Ammon's horn (tissue), 1 donor: ENCODE measurements at places on chromosomes 16 and 17.

DNA sequence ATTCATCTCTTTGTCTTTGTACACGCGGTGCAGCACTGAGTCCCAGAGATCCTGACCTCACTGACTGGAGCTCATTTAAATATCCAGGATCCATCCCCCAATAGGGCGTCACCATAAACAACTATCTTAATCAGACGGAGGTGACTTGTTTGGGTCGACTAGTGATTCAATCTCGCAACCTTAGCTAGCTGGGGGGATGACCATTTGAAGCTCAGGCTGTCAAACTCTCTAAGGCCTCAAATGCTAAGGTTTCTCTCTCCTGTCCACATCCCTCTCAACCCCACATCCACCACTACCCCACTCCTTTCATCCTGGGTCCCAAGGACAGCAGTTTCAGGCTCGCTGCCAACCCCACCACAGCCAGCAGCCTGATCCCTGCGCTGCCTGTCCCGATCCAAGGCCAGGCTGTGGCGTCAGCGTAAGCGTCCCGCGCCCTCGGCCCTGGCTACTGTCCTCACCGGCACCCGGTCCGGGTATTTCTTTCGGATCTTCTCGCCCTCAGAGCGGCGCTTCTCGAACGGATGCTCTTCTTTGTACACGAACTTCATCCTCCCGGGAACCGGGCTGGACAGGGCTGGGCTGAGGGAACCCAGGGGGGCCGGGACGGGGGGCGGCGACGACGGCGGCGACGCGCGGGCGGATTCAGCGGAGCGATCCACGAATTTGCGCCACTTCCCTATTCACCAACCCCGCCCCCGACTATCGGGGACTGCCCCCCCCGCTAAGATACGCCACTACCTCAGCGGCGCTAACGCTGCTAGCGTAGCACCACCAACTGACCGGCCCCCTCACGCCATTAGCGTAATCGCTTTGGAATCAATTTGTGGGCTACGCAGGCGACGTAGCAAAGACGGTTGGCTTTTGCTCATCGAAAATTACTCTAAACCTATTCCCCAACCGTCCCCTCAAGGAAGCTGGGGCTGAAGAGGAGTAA is at the start of gene GABARAP:
GABARAP (minus strand) TSS at position 667 of the 934 bp plus-strand sequence; CDS start at position 548, 119 bp downstream.
- DNase-seq = peak; percentile 97

GRCh38 chr17:77819497-77819896 is 139.0 kb upstream of the TNRC6C start:
- no peak for DNase-seq

GRCh38 chr16:14070555-14070876 is 603 bp upstream of the MRTFB start:
- no peak for DNase-seq

DNA sequence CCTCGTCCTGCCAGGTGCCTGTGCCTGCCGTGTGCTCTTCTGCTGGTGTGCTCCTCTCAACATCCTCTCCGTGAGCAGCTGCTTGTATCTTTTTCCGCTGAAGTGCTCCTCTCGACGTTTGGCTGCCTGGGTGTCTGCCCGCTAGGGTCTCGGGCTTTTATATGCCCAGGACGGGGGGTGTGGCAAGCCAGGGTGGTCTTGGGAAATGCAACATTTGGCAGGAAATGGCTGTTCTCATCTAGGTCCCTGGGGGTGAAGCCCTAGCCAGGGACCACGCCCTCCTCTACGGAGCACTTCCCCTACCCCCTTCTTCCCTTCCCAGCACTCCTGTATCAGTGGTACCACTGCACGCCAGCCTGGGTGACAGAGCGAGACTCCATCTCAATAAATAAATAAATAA is 49.4 kb downstream of the IQCK start:
- no peak for DNase-seq

GRCh38 chr16:57635266-57636097 is 7.1 kb downstream of the ADGRG1 start:
- no peak for DNase-seq

GRCh38 chr17:64213995-64214811 is 48.9 kb downstream of the TEX2 start:
- no peak for DNase-seq

DNA sequence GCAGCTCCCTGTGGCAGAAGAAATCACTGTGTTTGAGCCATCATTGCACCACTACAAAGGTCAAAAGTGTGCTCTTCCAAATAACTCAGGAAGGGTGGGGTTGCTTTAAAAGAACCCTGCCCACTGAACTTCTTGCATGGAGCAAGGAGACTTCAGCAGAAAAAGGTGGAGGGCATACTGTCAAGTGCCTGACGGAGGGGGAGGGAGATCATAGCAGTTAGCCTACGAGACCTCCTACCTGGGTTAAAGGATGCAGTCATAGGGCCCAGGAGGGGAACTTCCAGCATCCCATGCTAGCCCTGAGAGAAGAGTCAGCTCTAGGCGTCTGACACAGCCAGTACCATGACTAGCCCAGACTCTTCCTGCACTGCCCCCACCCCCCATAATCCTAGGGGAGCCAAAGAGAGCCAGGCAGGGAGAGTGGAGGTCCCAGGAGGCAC is 45.3 kb upstream of the MSI2 start:
- no peak for DNase-seq

DNA sequence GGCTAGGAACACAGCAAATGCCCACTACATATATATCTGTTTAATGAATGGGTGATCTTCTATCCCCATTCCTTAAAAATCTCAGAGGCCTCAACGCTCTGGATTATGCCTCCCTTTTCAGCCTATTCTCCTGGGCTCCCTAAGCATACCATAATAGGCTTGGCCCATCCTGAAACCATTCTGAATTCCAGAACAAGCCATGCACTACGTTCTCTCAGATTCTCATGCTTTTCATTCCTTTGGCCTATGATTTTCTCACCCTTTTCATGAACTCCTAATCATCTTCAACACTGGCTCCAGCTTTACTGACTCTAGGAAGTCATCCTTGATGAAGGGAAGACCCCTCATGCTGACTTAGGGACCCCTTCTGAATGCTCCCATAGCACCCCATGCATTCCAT is 71.1 kb downstream of the RPGRIP1L start:
- DNase-seq = no peak

DNA sequence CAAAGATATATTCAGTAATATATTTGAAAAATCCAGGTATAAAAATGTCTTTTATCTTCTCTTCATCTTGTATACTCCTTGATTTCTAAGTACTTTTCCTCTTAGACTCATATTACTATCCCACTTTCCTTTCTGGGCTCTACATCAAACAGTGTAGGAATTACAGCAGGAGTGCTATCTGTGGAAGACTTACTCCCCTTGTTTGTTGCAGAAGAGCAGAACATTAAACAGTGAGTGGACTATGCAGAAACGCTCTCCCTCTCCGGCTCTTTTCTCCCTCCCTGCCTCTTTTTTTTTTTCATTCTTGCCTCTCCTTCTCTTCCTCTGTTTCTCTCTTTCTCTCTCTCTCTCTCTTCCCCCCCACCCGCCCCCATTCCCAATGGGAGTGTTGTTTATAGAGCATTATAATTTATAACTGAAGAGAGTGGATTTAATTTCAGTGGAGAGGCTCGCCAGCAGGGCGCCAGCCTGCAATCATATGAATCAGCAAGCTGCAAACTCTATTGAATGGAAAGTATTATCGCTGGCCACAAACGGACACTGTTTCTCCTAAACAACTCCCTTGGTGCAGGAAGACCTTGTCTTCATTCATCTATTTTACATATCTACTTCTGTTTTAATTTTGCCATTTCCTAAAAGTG is 242.3 kb upstream of the TBX2 start:
- peak; percentile 72 for DNase-seq

- peak; percentile 29 for DNase-seq
Observed at GRCh38 chr16:56643080-56643778, 4.8 kb downstream of the MT1A start.

- no peak for DNase-seq
Observed at GRCh38 chr16:47568351-47568750, 107.2 kb downstream of the PHKB start.

DNA sequence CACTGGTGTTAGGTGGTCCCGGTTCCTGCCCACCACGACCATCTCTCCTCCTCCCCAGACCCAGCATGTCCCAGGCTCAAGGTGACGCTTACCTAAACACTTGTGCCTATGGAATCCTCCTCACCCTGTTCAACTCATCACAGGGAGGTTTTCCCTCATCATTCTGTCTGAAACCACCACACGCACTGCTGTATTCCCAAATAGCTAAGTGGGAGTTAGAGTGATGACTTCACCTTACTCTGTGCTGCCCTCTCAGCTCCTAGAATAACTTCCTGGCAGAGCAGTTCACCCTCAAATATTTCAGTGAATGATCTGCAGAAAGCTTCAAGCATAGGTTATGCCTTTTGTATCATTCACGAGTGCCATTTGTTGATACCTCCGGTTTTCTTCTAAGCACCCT is 216.5 kb downstream of the CPPED1 start:
- DNase-seq = no peak

DNA sequence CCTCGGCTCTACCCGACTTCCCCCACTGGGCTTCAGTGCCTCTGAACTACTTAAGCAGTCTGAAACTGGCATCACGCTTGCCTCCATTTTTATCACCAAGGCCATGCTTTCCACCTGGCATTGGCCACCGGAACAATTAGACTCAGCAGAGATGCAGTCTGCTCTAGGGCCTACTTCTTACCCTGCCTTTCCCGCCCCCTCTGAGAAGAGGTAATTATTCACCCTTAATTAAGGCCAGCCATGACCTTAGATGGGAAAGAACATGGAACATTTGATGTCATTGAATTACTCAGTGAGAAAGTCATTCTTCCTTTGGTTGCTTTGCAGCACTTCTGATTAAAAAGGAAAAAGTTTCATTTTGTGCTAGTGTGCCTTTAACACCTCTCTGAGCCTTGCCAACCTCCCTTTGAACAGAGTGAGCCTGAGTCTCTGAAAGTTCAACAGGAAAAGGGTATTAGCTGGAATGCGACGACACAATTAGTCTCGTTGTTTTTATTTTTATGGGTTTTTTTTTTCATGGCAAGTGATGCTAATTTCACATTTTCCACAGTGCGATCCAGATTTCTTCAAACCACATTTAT is 60.9 kb upstream of the TNRC6A start:
- no peak for DNase-seq

DNA sequence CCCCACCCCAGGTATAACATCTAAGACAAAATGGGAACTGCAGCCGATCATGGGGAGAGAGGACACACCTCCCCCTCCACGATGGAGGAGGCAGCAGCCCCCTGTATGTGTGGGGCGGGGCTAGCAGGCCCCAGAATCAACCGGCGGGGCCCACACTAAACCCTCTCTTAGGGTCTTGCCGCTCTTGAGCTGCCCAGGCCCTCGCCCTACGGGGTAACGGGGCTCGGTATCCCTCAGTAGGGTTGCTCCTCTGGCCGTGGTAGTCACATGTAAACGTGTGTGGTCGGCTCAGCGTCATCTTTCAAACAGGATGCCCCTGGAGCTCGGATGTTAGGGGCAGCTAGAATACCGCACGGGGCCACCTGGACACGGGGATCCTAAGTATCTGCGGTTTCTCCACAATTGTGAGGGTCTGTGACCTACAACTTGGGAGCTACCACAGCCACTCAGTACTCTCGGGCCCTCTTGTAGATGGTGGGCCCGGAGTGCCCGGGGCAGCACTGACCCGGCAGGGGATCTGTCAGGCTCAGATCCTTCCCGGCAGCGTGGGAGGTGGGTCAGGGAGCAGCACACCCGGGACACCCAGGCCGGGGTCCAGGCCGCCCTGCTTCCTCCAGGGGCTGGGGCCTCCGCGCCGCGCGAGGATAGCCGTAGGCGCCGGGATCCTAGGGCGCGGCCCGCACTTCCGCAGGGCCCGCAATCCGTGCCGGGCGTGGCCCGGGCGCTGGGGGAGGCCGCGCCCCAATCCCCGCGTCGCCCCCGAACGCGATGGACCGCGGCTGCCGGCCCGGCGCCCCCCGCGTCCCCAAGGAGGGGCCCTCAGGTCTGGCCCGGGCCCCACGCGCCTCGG is 781 bp downstream of the ARHGDIA start:
- DNase-seq = no peak

DNA sequence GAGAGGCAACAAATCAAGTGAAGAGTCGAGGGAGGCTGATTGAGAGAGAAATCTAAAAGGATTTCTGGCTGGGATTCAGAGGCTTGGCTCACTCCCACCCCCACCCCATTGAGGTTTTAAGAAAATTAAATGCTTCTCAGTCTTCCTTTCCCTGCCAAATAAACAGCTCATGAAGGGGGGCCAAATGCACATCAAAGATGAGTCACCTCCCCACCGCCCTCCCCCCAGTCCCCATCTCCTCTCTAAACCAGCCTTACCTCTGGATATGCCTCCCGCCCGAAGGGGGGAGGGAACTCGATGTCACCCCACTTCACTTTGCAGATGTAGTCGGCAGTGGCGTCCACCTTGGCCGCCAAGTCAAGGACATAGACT is 11.6 kb downstream of the ACLY start:
- no peak for DNase-seq

DNA sequence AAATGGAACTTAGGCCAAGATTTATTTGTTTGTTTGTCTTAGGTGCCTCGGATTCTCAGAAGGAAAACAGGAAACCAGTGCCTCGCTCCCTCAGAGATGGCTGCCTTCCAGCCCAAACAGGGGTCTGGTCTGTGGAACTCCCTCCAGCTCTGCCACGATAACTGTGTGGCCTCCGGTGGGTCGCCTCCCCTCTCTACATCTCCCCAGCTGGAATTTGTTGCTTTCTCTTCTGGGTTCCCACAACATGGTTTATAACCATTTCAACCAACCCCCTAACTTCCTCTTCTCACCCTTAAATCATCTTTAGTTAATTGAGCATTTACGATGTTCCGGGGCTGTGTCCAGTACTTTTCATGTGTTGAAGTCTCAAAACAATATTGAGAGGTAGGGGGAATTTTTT is 30.9 kb upstream of the PLLP start:
- no peak for DNase-seq

DNA sequence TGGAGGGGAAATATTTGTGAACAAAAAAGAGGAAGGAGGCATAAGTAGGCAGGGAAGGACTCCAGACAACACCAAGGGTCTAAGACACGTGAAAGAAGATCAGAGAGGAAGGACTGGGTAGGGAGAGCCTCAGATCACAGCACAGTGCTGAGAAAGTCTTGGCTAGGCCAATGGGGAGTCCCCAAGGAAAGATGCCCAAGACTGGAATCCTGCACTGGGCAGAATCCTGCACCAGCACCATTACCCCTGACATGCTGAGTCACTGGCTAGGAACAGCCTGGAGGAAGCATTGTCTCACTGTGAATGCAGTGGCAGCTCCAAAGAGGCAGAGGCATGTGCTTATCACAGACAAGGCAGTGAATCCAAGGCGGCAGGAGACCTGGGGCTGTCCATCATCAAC is 19.2 kb downstream of the CLEC19A start:
- peak; percentile 48 for DNase-seq

- peak; percentile 49 for DNase-seq
Observed at GRCh38 chr17:32461853-32462617, 17.7 kb downstream of the PSMD11 start.

GRCh38 chr17:48577946-48578615 is at the start of gene HOXB4:
Gene HOXB4, minus strand, starts transcription at chr17:48578350. Its CDS starts 31 bp downstream, at chr17:48578319.
- DNase-seq = no peak

GRCh38 chr16:78523212-78523985 is 423.9 kb downstream of the WWOX start:
- no peak for DNase-seq
